ENCODE measurements at places on chromosomes 3 and 15.

GRCh38 chr15:57686657-57687056 is 19.9 kb upstream of the POLR2M start:
- no peak for DNase-seq

DNA sequence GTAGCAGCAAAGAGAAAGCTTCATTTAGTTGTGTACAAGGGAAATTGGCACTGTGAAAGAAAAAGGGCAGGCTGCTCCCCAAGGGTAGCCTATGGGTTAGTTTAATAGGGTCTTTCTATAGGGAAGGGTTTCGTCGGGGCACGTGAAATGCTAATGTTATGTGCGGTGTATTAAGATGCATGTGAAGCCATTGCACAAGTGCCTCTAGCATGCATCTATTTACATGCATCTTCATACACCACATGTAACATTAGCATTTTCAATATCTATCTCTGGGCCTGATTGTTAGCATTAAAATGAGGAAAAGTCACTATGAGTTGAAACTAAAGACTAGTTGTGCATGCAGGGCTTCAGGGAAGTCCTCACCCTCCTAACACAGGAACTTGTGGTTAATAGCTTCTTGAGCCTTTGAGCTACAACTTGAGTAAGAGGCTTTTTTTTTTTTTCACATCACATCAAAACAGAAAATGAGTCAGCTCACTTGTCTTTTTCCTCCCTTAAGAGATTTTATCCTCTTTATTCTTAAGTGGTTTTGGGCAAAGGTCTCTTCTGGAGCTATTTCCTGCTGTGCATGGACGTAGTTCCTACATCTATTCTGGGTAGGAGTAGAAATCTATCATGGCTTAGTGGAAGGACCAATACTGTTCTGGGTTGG is 613.4 kb downstream of the ZPLD1 start:
- DNase-seq: no peak

DNA sequence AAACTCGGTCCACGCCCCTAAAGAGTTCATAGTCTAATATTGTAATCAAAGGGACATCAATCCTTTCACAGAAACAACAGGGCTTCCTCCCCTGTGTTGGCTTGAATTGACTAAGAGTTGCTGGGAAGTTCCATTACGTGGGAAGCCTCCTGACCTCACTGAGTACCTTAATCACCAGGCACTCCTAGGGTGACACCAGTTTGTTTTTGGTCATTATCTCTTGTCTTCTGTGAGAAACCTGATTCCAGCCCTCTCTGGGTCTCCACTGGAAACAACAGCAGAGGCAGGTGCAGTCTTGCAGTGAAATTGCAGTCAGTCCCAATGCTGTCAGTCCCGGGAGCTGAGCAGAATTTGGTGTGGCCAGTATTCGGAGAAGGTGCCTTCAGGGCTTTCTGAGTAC is 55.4 kb downstream of the BOC start:
- no peak for DNase-seq

DNA sequence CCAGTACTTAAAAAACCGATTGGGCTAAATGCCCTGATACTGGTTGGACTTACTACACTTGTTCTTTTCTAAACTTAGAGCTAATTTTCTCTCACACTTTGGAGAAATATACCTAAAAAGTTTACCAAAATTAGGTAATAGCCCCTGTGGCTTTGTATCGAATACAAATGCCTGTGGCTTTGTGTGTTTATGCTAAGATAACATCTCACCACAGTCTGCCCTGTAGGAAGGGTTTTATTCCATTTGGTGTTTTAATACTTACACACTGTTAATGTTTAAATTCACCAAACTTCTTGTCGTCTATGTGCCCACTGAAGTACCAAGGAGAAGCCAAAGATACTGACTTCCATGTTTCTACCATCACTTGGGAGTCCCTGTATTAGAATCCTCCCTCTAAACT is 66.4 kb downstream of the BCHE start:
- DNase-seq: no peak

GRCh38 chr3:139357899-139358298 is 14.1 kb downstream of the MRPS22 start:
- no peak for DNase-seq

GRCh38 chr3:159865041-159865579 is 123.5 kb upstream of the IL12A start:
- DNase-seq: no peak

DNA sequence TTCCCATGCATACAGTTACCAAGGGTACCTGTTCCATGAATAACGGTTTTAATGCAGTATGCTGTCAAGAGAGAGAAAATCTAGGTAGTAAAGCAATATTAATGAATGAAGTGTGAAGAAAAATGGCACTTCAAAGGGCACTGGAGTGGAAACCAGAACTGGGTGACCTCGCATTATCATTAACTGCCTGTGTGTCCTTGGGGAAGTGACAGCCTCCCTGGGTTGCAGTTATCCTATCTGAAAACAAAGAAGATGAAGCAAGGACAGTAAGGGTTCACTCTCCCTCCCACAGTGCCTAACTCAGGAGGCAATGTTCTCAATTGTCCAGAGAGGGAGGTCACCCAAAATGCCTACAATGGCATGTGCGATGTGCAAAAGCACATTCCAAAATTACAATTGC is 15.1 kb downstream of the MTHFS start:
- DNase-seq: no peak

- no peak for DNase-seq
Measured at GRCh38 chr3:169131690-169132464, 531.6 kb downstream of the MECOM start.

DNA sequence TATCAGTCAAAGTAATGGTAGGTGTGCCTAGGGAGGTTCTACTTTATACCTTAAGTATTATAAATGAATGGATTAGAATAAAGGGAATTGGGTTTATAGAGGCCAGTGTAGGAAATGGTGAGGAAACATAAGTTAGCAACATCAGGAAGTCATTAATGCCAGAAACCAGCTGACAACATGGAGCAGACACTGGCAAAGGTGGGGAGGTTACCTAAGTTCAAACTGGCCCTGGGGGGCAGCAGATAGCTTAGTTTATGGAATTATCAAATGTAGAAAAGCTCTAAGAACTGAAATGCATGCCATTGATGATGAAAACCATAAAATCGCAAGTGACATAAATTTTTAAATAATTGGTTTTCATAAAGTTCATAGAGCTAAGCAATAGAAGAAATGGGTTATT is 498.6 kb downstream of the NAALADL2 start:
- DNase-seq: no peak

- no peak for DNase-seq
Measured at GRCh38 chr3:5079761-5080160, 42.3 kb upstream of the ARL8B start.

DNA sequence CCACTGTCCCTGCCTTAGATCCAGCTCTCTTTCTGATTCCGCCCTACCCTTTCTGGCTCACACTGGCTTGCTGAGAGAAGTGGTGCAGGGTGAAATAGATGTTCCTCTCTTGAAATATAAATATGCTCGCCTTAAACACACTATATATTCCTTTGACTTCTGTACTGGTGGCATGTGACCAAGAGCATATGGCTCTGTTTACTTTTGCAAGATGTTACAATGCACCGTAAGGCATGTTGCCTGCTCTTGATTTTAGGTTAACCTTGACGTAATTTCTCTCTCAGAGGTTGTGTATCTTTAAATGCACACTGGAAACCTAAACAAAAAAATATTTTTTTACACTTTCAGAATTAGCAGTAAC is 749 bp downstream of the RSRC1 start:
- DNase-seq: no peak

DNA sequence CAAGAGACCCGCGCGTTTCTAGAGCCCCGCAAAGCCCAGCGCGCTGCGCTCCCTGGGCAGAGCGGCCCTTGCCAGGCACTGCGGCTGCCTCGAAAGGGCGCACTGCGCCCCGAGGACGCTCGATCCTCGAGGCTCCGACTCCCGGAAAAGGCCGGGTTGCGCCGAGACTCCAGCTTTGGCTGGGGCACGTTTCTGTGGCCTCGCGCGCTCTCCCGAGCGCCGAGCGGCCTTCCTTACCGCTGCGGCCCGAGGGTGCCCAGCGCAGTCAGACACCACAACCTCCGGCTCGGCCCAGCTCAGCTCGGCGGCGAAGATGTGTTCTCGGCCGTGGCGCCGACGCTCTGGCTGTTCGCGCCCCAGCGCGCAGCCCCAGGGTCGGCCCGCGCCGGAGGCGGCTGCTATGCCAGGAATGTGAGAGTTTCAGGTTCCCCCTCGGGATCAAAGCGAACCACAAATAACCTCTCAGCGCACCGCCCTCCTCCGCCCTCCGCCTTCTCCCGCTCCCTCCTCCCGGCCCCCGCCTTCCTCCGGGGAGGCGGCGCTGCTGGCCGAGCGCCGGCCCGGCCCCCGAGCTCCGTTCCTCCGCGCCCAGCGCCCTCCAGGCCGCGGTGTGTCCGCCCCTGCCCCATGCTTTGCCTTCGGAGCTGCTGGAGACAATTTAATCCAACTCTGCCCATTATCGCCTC is at the start of gene AMOTL2:
Gene AMOTL2, minus strand, starts transcription at position 343 of the 686 bp plus-strand sequence. CDS start 3,014 bp downstream, outside the sequence.
- peak; percentile 96 for DNase-seq

DNA sequence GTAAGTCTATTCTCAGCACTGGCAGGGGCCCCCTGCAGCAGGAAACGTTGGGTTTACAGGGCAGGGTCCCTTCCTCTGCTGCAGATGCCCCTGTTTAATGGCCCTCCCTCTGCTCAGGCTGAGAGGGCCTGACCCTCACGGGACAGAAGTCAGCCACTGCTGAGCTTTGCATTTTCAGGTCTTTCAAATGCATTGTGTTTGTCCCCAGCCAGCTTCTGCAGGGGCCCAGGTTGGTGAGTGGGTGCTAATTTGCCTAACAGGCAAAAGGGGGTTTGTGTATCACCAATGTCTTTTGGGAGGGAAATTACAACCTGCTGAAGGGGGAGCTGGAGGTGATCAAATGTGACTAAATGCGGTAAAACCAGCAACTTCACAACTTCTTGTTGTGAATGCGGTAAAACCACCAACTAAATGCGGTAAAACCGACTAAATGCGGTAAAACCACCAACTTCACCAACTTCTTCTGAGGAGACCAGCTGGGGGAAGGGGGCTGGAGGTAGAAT is 44.8 kb upstream of the UBE2E1 start:
- DNase-seq: no peak

DNA sequence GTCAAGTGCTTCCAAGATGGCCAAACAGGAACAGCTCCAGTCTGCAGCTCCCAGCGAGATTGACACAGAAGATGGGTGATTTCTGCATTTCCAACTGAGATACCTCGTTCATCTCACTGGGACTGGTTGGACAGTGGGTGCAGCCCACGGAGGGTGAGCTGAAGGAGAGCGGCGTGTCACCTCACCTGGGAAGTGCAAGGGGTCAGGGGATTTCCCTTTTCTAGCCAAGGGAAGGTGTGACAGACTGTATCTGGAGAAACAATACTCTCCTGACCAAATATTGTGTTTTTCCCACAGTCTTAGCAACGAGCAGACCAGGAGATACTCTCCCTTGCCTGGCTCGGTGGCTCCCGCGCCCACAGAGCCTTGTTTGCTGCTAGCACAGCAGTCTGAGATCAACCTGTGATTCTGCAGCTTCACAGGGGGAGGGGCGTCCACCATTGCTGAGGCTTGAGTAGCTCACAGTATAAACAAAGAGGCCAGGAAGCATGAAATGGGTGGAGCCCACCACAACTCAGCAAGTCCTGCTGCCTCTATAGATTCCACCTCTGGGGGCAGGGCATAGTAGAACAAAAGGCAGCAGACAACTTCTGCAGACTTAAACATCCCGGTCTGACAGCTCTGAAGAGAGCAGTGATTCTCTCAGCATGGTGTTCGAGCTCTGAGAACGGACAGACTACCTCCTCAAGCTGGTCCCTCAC is 293.5 kb upstream of the SUCLG2 start:
- peak; percentile 2 for DNase-seq
